Cerebellar nuclear complex (tissue), 1 donor: ENCODE measurements at places on chromosomes 7 and 10.

DNA sequence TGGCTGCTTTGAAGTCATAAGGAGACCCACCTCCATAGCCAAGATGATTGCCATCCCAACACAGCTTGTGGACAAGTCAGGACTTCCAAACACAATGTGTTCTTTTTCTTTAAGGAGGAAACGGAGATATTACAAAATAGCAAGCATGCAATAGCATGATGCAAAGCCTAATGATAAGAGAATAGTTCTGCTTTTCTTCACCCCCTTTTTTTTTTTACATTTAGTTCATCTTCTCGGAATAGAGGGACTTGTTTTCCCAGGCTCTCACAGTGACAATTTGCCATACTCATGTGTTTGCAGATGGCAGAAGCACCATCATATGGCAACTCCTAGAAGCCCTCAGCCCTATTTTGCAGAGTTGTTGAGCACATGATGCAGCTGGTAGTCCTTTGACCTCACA lies 119.8 kb downstream of the ITGB8 start:
- DNase-seq, result no peak

DNA sequence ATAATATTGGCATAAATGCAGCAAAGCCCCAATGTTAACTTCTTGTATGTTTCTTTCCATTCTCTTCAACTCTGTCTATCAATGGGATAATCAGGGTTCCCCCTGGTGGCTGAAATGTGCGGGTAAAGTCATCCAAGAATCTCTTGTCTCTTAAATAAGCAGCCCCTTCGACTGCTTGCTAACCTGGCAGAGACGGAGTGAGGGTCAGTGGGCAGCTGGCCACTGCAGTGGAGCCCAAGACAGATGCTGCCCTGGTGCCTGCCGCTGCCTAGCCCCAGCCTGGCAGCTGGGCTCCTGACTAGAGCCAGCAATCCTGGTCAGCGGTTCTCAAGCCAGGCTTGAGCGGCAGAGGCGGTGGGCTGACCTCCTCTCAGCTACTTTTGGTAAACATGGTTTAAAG lies 248.9 kb downstream of the COBL start:
- no peak for DNase-seq

- DNase-seq, result no peak
These were observed 24.5 kb upstream of the ELAPOR2 start for GRCh38 chr7:87083865-87084519.

GRCh38 chr10:5964736-5965135 lies 12.6 kb downstream of the IL15RA start:
- DNase-seq, result no peak

GRCh38 chr7:158357898-158358821 lies 229.5 kb downstream of the PTPRN2 start:
- no peak for DNase-seq

GRCh38 chr7:81234896-81235295 lies 316.0 kb upstream of the SEMA3C start:
- DNase-seq, result no peak

- DNase-seq, result no peak
These were observed 374.6 kb downstream of the SUGCT start for GRCh38 chr7:40509287-40509996.
